Astrocyte (in vitro differentiated cells and primary cell): ENCODE measurements at places on chromosomes 6 and 20. TPM values are rescaled to one million over a fixed set of nuclear protein-coding genes. Genes with fewer than 3 reads are reported as not detected.

GRCh38 chr20:20009784-20010253 lies 7.3 kb upstream of the NAA20 start:
- H3K36me3 ChIP-seq: no peaks in the 10 kb centered on the region
- peaks cover 5% of the 10 kb centered on the region for H3K4me1 ChIP-seq
- no peak overlapping the region for H3K4me3 ChIP-seq
- no peak for DNase-seq
- no peaks in the 10 kb centered on the region for H3K27me3 ChIP-seq

DNA sequence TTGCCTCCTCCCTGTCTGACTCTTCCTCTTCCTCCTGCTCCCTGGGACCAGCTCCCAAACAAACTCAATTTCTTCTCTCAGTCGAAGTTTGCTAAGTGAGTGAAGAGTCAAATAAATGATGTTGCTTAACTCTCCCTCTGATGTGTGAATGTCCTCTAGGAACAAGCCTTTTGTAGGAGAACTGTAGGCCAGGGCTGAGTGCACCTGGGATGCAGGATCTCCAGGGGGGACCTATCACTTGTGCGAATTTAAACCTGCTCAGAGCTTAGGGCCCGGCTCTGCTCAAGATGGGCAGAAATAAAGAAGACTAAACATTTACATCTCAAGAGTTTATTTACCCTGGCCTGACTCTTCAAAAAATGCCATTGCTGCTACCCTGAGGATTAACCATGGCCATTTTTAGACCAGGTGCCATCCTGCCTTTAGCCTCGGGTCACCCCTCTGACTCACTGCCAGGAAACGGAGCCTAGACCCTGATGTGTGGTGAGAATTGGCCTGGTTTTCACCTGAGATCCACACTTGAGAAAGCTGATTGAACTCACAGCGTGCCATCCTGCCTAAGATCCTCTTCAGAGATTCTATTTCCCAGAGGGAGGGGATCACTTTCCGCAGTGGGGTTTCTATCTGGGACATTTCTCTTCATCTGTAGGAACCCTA lies 63.6 kb upstream of the CD93 start:
- H3K36me3 ChIP-seq: no peaks in the 10 kb centered on the region
- DNase-seq: no peak
- H3K27me3 ChIP-seq: no peaks in the 10 kb centered on the region
- H3K27ac ChIP-seq: no peak overlapping the region
- peaks cover 49% of the 10 kb centered on the region for H3K4me1 ChIP-seq

GRCh38 chr20:51339721-51340450 lies 202.6 kb downstream of the NFATC2 start:
- H3K27ac ChIP-seq: peak overlapping the region; percentile 99
- H3K4me3 ChIP-seq: no peak overlapping the region
- DNase-seq: peak; percentile 73
- H3K4me1 ChIP-seq: peaks cover 27% of the 10 kb centered on the region
- no peaks in the 10 kb centered on the region for H3K36me3 ChIP-seq

DNA sequence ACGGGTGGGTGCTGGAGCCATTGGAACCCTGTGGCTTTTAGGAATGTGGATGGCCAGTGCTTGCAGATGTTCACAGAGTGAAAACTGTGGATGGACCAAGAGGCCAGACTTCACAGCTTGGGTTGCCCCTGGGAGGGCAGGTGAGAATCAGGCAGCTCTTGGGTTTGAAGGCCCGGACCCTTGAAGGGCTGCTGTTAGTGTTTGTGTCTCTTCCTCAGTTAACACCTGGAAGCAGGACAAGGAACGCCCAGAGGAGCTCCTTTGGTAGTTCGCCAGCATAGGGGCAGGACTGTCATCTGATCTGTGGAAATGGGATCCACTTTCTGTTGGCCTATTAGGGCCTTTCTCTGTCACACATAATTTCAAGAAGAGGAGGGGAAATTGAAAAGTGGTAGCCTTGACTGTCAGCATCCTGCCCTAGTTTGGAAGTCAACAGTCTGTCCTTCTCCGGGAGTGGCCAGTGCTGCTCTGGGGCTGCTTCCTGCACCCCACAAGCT lies 43.6 kb downstream of the RIOK1 start:
- no peaks in the 10 kb centered on the region for H3K27me3 ChIP-seq
- H3K27ac ChIP-seq: no peak overlapping the region
- DNase-seq: no peak
- no peaks in the 10 kb centered on the region for H3K36me3 ChIP-seq
- H3K4me1 ChIP-seq: no peaks in the 10 kb centered on the region
- no peak overlapping the region for H3K4me3 ChIP-seq

The TRIM15 gene
- total RNA-seq: not detected in 2 replicates

DNA sequence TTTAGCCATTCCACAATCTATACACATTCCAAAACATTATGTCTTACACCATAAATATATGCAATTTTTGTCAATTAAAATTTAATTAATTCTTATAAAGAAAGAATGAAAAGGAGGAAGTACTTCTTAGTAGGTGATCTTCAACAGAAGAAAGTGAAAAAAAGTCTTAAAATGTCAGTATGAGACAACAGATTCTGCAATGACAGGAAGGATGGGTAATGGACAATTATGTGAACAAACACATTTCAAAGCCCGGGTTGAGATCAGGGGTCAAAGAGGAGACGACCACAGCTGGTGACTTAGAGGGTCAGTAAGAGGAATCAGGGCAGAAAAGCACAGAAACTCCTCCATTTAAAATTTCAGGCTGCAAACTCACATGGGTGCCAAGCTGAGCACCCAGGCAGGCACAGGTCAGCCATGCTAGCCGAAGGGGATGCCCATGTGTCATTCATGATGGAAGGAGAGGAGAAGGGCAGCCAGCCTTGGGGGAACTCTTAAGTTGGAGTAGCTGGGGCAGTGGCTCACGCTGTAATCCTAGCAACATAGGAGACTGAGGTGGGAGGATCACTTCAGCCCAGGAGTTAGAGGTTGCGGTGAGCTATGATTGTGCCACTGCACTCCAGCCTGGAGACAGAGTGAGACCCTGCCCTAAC lies 11.0 kb downstream of the VSX1 start:
- no peak for DNase-seq
- H3K4me3 ChIP-seq: no peak overlapping the region
- H3K4me1 ChIP-seq: no peaks in the 10 kb centered on the region
- peaks cover 69% of the 10 kb centered on the region for H3K27me3 ChIP-seq
- no peak overlapping the region for H3K27ac ChIP-seq
- H3K36me3 ChIP-seq: no peaks in the 10 kb centered on the region

The SEL1L2 gene
- total RNA-seq: not detected in 2 replicates

- no peak for DNase-seq
- H3K36me3 ChIP-seq: no peaks in the 10 kb centered on the region
Measured at GRCh38 chr20:19670829-19671228, 87.2 kb upstream of the RIN2 start.

The GNAS-AS1 gene
- total RNA-seq: 2.8 and 3.8 TPM in 2 replicates

The SLC32A1 gene
- total RNA-seq: not detected in 2 replicates

The CST2 gene
- total RNA-seq: 1.7 and 2.9 TPM in 2 replicates

DNA sequence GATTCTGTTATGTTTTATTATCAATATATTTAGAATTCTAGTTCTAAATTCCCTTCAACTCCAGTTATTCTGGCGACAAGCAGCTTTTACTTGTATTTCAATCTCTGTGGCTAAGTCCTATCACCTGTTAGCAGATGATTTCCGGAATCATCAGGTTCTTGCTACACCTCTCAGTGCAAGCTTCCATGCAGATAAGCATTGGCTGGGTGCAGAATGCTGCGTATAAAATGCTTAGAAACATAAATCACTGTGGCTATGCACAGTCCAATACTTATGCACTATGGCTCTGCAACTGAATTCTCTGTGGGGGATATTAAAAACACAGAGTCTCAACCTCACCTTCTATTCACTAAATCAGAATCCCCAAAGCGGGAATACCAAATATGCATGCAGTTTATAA lies 720.0 kb downstream of the EYS start:
- DNase-seq: no peak
- no peak overlapping the region for H3K4me3 ChIP-seq
- H3K27me3 ChIP-seq: no peaks in the 10 kb centered on the region
- H3K27ac ChIP-seq: no peak overlapping the region
- no peaks in the 10 kb centered on the region for H3K36me3 ChIP-seq
- H3K4me1 ChIP-seq: no peaks in the 10 kb centered on the region

The OPN5 gene
- not detected in 2 replicates for total RNA-seq

- H3K27ac ChIP-seq: no peak overlapping the region
- DNase-seq: no peak
- H3K36me3 ChIP-seq: no peaks in the 10 kb centered on the region
- H3K4me3 ChIP-seq: no peak overlapping the region
- H3K4me1 ChIP-seq: peaks cover 4% of the 10 kb centered on the region
Measured at GRCh38 chr20:57849521-57850215, 139.9 kb upstream of the PMEPA1 start.

The RAD21L1 gene
- total RNA-seq: 0.34 TPM in 1 of 2 replicates, not detected in the other

The MATN4 gene
- total RNA-seq: 0.19 and 0.20 TPM in 2 replicates

GRCh38 chr6:35716798-35717197 lies 20.0 kb upstream of the ARMC12 start:
- no peaks in the 10 kb centered on the region for H3K36me3 ChIP-seq
- H3K4me1 ChIP-seq: peaks cover 17% of the 10 kb centered on the region

GRCh38 chr20:2261046-2261485 lies 34.7 kb upstream of the TGM3 start:
- H3K27ac ChIP-seq: no peak overlapping the region
- H3K27me3 ChIP-seq: no peaks in the 10 kb centered on the region
- no peak overlapping the region for H3K4me3 ChIP-seq

The GUCA1A gene
- 0.45 and 0.79 TPM in 2 replicates for total RNA-seq

- H3K4me1 ChIP-seq: peaks cover 11% of the 10 kb centered on the region
- H3K36me3 ChIP-seq: no peaks in the 10 kb centered on the region
- H3K27ac ChIP-seq: no peak overlapping the region
Measured at GRCh38 chr20:58116505-58116904, 111.9 kb downstream of the ANKRD60 start.

GRCh38 chr20:54772893-54773642 lies 297.7 kb downstream of the DOK5 start:
- H3K27me3 ChIP-seq: no peaks in the 10 kb centered on the region
- no peak for DNase-seq
- H3K36me3 ChIP-seq: no peaks in the 10 kb centered on the region
- H3K4me3 ChIP-seq: no peak overlapping the region

DNA sequence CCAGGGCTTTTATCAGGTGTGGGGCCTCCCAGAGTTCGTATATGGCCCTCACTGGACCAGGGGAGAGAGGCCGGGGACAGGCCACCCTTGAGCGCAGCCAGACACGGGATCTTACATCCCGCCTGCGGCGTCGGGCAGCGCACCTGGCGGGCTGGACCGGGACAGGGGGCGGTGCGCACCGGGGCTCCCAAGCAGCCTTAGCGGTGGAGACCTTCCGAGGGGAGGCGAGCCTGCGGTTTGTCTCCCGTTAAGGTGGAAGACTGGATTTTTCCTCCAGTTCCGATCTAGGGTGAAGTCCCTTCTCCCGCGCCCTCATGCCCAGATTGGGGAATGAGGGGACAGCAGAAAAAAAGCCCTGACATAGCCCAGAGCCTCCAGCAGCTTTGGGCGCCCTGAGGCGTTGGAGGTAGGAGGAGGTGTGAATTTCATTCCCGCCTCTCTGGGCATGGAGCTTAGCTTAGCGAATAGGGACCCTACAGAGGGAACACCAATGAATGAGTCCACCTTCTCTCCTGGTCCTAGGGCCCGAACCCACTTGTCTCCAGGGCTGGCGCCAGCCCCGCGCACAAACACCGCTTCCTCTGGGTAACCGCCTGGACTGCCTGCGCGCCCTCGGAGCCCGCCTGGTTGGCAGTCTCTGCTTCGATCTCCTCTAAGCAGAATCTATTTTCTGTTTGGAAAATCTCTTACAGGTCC lies 6.7 kb upstream of the LAMP5 start:
- H3K4me3 ChIP-seq: no peak overlapping the region
- H3K36me3 ChIP-seq: no peaks in the 10 kb centered on the region
- H3K27me3 ChIP-seq: peaks cover 54% of the 10 kb centered on the region
- no peak overlapping the region for H3K27ac ChIP-seq

GRCh38 chr6:42260972-42261371 lies 43.3 kb upstream of the MRPS10 start:
- H3K4me3 ChIP-seq: no peak overlapping the region
- H3K27me3 ChIP-seq: no peaks in the 10 kb centered on the region
- no peak for DNase-seq
- no peaks in the 10 kb centered on the region for H3K4me1 ChIP-seq

DNA sequence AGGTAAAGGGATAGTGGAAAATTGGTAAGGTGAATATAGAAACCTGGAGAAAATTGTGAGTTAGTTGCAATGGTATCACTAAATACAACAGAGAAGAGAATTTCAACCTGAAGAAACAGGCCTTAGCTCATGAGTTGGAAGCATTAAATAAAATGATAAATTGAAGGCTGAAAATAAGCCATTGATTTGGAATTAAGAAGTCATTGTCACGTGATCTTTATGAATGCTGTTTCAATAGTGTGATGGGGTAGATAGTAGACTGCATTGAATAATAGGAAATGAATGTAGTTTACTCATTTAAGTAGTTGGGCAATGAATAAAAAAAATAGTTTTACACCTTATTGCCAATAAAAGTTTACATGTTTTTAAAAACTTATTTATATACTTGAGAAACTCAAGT lies 88.5 kb upstream of the ADGRB3 start:
- H3K27me3 ChIP-seq: no peaks in the 10 kb centered on the region
- H3K36me3 ChIP-seq: no peaks in the 10 kb centered on the region
- H3K4me3 ChIP-seq: no peak overlapping the region
- H3K27ac ChIP-seq: no peak overlapping the region

DNA sequence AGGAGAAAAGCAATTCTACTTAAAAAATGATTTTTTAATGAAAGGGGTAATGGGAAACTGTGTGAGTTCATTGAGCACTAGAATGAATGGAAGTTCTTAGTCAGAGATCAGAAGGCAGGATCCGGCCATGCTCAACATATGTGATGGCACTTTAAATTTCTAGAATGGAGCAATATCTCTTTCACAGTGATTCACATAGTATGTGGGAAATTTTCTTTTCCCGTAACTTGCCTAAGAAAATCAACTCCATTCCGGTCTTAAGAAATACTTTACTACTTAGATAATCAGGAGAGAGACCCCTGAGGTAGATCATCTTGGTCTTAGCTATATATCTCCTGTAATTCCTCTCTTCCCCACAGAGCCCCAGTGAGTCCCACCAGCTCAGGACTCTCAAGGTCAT lies 131.8 kb downstream of the SCML4 start:
- H3K4me1 ChIP-seq: peaks cover 9% of the 10 kb centered on the region
- peak; percentile 42 for DNase-seq
- H3K36me3 ChIP-seq: no peaks in the 10 kb centered on the region
- no peaks in the 10 kb centered on the region for H3K27me3 ChIP-seq
- no peak overlapping the region for H3K27ac ChIP-seq

DNA sequence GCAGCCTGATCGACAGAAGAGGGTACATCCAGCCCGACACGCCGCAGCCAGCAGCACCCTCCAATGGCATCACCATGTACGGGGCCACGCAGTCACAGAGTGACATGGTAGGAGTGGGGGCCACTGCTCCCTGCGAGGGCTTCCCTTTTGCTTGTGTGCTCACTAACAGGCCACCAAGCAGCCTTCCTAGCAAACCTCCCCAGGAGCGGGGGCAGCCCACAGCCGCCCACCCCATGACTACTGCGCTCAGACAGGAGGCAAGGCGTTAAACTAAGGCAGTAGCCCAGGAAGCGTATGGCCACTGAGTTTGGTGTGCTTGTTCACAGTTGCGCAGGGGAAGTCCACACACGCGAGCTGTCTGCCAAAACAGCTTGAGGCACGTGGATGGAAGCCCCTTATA lies 169.5 kb upstream of the SNX9 start:
- no peak for DNase-seq
- H3K27ac ChIP-seq: no peak overlapping the region
- no peaks in the 10 kb centered on the region for H3K27me3 ChIP-seq

GRCh38 chr20:24109537-24109936 lies 121.0 kb upstream of the GGTLC1 start:
- no peaks in the 10 kb centered on the region for H3K27me3 ChIP-seq
- DNase-seq: no peak
- H3K4me3 ChIP-seq: no peak overlapping the region
- H3K36me3 ChIP-seq: no peaks in the 10 kb centered on the region
- no peak overlapping the region for H3K27ac ChIP-seq
